ENCODE measurements at places on chromosomes 12 and 14.
A peak's percentile ranks its signal among the peaks of the same experiment; 100 is the strongest.

GRCh38 chr14:89870316-89870715 lies 84.2 kb downstream of the EFCAB11 start:
- DNase-seq = no peak
- no peak overlapping the region for H3K27ac ChIP-seq

GRCh38 chr12:116150001-116150400 lies 127.5 kb downstream of the MED13L start:
- H3K27ac ChIP-seq = no peak overlapping the region
- H3K4me3 ChIP-seq = no peak overlapping the region
- H3K36me3 ChIP-seq = no peaks in the 10 kb centered on the region
- H3K4me1 ChIP-seq = peaks cover 35% of the 10 kb centered on the region
- H3K27me3 ChIP-seq = no peaks in the 10 kb centered on the region
- no peak for DNase-seq

GRCh38 chr12:51890133-51890464 lies 2.2 kb downstream of the ANKRD33 start:
- no peak for DNase-seq
- no peaks in the 10 kb centered on the region for H3K36me3 ChIP-seq
- no peak overlapping the region for H3K27ac ChIP-seq
- H3K4me3 ChIP-seq = no peak overlapping the region

DNA sequence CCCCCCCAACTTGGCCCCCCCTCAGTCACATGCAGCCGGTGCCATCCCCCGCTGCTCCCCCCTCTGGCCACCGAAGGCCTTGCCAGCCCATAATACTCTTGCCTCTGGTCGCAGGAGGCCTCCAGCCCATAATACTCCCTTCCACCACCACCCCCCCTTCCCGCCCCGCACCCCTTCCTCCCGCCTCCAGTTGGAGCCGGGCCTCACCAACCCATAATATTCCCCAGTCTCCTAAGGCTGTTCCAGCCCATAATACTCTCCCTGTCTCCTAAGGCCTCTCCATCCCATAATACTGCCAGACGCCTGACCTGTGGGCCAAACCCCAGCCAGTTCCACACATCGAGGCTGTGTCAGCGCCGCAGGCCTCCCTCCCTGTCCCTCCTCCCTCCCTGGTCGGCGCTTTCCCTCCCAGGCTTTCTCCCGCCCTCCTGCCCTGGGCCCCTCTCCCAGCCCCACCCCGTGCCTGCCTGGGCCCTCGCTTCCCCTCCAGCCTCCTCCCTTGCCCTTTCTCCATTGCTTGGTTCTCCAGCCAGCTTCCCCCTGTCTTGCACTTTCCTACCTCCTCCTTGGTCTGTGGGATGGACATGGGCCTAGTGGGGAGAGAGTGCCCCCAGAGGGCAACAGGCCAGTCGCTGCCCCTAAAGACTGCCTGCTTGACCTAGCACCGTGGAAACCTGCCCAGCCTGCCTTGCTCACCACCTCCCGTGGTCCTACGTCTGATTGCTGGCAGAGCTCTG lies 6.8 kb upstream of the CHD4 start:
- H3K27me3 ChIP-seq = no peaks in the 10 kb centered on the region
- H3K27ac ChIP-seq = peak overlapping the region; percentile 72
- peaks cover 18% of the 10 kb centered on the region for H3K4me1 ChIP-seq
- DNase-seq = peak; percentile 92
- H3K36me3 ChIP-seq = no peaks in the 10 kb centered on the region
- H3K4me3 ChIP-seq = no peak overlapping the region

DNA sequence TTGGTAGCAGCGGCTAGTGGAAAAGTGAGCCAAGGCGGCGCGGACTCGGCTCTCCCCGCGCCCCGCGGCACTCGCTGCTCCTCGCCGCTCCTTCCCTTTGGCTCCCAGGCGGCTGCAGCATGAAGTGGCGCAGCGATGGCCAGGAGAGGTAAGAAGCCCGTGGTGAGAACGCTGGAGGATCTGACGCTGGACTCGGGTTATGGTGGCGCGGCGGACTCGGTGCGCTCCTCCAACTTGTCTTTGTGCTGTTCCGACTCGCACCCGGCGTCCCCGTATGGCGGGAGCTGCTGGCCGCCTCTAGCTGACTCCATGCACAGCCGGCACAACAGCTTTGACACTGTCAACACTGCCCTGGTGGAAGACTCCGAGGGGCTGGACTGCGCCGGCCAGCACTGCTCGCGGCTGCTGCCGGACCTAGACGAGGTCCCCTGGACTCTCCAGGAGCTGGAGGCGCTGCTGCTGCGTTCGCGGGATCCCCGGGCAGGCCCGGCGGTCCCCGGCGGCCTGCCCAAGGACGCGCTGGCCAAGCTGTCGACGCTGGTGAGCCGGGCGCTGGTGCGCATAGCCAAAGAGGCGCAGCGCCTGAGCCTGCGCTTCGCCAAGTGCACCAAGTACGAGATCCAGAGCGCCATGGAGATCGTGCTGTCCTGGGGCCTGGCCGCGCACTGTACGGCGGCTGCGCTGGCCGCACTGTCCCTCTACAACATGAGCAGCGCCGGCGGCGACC lies 225.6 kb upstream of the CRY1 start:
- H3K27ac ChIP-seq = no peak overlapping the region
- H3K4me3 ChIP-seq = peak overlapping the region; percentile 36
- H3K36me3 ChIP-seq = no peaks in the 10 kb centered on the region

DNA sequence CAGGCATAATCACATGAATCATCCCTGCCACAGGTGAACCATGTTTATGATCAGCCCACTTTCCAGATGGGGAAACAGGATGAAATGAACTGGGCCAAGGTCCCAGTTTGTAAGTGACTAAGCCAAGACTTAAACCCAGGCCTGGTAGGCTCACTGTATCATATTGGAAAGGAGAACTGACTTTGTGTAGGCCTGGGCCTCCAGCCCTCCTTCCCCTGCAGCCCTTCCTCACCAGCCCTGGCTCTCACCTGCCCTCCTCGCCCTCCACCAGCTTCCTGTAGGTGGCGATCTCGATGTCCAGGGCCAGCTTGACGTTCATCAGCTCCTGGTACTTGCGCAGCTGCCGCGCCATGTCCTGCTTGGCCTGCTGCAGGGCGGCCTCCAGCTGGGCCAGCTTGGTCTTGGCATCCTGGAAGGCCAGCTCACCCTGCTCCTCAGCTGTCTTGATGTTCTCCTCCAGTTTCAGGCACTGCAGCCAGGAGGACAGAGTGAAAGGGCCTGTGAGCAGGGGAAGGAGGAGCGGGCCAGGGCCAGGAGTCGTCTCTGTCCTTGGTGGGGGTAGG lies 19.8 kb downstream of the KRT80 start:
- H3K4me3 ChIP-seq = no peak overlapping the region
- H3K27ac ChIP-seq = no peak overlapping the region
- DNase-seq = peak; percentile 85
- no peaks in the 10 kb centered on the region for H3K4me1 ChIP-seq

DNA sequence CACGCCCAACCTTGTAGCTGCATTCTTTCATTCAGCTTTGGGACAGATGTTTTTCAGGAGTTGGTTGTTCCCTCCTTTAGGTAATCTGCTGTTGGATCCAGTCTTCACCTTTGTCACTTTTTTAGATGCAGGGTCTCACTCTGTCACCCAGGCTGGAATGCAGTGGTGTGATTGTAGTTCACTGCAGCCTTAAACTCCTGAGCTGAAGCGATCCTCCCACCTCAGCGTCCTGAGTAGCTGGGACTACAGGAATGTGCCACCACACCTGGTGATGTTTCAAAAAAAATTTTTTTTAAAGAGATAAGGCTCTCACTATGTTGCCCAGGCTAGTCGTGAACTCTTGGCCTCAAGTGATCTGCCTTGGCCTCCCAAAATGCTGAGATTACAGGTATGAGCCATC lies 164.3 kb downstream of the KTN1 start:
- no peaks in the 10 kb centered on the region for H3K27me3 ChIP-seq
- no peak overlapping the region for H3K4me3 ChIP-seq
- no peak overlapping the region for H3K27ac ChIP-seq
- no peaks in the 10 kb centered on the region for H3K4me1 ChIP-seq

- peak overlapping the region; percentile 24 for H3K27ac ChIP-seq
- H3K27me3 ChIP-seq = no peaks in the 10 kb centered on the region
- DNase-seq = no peak
- H3K4me1 ChIP-seq = peaks cover 32% of the 10 kb centered on the region
- H3K4me3 ChIP-seq = no peak overlapping the region
Observed at GRCh38 chr14:50362764-50363713, 33.6 kb downstream of the CDKL1 start.

GRCh38 chr14:99982537-99983250 lies 82.5 kb upstream of the EVL start:
- H3K4me1 ChIP-seq = peaks cover 17% of the 10 kb centered on the region
- no peak overlapping the region for H3K4me3 ChIP-seq
- no peaks in the 10 kb centered on the region for H3K27me3 ChIP-seq
- H3K36me3 ChIP-seq = no peaks in the 10 kb centered on the region

DNA sequence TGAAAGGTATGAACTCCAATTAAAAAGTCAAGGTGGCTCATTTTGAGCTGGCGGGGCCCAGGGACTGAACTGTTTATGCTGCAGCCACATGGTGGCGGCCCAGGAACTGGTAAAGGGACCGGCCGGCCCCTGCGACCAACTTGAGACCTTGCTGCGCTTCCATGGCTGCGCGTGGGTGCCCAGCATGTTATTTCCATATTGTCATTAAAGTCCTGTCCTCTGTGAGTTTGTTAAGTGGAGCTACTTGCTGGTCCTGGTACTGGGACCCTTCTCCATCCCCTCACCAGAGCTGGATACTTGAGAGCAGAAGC lies 62.3 kb downstream of the BEGAIN start:
- DNase-seq = peak; percentile 83
- no peaks in the 10 kb centered on the region for H3K27me3 ChIP-seq
- H3K27ac ChIP-seq = no peak overlapping the region
- no peak overlapping the region for H3K4me3 ChIP-seq
- H3K4me1 ChIP-seq = no peaks in the 10 kb centered on the region

All from pancreas (tissue), 10 donors.